ENCODE measurements at places on chromosomes 5 and 9. TPM values are rescaled to one million over a fixed set of nuclear protein-coding genes. Genes with fewer than 3 reads are reported as not detected.

PLAC8L1 gene
- polyA plus RNA-seq, result 0.27 TPM

GABRG2 gene
- not detected for polyA plus RNA-seq

FCN2 gene
- polyA plus RNA-seq, result not detected

PCDHGC3 gene
- polyA plus RNA-seq, result 72.1 TPM

PCDHGC4 gene
- polyA plus RNA-seq, result 0.60 TPM

P4HA2 gene
- polyA plus RNA-seq, result 184 TPM
